ENCODE measurements at places on chromosomes 7 and 10.
A peak's percentile ranks its signal among the peaks of the same experiment; 100 is the strongest.

DNA sequence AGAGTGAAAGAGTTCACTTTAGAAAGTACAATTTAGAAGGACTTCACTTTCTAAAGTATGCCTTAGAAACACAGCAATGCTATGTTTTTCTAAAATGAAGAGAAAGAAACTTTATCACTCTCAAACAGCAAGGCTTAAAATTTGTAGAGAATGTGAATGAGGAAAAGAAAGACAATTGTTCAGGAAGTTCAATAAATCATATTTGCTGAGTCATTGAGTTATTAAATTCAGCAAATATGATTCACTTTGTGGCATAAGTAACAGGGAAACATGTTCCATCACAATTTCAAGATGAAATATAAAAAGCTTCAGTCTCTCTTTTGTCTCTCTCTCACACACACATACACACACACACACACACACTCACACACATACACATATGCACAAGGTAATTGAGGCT lies 187.9 kb downstream of the PCDH15 start:
- no peak for DNase-seq

- no peak for DNase-seq
Measured at GRCh38 chr10:49161411-49161997, 26.7 kb downstream of the TMEM273 start.

GRCh38 chr7:45081670-45081974 lies 7.1 kb downstream of the NACAD start:
- no peak for DNase-seq

DNA sequence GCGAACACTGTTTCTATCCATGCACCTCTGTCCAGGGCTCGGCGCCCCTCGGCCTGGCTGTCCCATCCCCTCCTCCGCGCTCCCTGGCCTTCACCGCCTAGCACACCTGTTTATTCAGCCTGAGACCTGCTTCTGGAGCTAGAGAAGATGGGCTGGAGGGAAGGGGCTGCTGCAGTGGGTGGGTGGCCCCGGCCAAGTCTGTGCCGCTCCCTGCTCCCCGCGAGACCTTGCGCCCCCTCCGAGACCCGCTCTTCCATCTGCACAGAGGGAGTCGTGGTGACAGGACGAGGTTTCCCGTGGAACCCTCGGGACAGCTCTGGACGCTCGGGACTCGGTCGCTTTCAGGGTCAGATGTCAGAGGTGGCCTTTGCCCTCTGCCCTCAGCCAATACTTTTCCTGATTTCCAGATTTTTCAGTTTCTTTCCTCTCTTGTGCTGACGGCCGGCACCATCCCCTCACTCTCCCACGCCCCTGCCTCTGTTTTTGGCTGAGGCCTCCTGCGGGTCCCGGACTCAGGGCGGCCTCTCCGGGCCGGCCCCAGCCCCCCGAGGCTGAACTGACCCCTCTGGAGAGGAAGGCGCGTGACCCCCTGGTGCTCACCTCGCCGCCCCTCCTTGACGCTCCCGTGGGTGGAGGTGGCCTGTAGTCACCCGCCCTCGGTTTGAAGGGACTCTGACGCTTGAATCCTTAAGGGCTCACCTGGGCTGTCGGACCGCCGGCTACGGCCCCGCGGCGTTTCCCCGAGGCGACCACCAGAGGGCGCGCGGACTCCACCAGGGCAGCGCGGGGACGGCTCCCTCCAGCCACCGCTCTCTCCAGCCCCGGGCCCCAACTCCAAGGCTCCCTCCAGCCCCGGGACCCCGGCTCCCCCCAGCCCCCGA lies 15.6 kb downstream of the SHH start:
- peak; percentile 65 for DNase-seq

DNA sequence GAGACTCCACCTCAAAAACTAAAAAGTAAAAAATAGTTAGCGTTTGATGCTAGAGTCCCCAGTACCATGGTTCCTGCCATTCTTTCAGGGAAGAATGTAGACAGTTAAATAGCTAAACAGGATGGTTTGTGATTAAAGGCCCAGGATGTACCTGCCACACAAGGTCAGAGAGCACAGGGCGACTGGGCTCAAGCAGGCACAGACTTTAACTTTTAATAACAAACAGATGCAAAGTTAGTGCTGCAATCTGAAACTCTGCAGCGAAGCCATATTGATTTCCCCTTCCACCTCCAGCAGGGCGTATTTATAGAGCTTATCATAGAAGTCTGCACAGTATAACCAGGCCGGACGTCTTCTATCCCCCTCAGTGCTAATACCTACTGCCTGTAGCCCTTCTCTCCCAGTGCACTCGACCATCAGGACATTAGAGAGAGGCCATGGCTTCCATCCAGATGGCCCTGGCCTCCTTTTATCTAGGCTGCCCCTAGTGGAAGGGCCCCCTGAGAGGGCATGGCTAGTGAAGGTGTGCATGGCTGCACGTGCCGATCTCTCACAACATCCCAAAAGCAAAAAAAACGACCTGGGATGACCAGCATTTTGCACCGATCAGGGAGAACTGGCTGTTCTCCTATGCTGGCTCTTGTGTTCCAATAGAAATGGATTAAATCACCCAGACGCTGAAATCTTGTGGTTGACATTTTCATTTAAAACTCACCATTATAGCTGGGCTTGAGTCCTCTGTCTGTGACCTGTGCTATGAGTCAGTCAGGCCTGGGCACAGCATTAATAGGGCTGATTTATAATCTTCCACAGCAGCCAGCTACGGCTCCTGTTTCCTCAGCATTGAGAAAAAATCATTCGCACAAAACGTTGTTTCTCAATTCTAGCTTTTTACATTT lies 7.6 kb upstream of the BAG3 start:
- no peak for DNase-seq

GRCh38 chr7:106779877-106780276 lies 85.2 kb upstream of the PIK3CG start:
- DNase-seq: no peak

DNA sequence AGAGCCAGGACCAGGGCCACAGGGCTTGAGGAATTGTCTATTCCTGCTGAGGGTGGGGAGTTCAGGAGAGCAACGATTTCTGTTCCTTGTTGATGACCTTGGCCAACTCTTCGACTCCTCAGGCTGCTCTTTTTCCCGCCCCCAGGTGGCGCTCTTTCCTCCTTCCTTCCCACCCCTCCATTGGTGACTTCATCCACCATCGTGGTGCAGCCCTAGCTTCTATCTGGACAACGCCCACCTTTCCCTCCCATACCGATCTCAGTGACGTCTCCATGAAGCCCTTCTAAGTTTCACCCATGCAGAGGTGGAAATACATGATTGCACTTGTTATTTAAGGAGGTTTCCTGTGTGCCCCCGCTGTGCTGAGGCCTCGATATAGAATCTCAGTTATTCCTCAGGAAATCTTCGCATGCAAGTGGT lies 22.1 kb upstream of the CARD11 start:
- DNase-seq: no peak

DNA sequence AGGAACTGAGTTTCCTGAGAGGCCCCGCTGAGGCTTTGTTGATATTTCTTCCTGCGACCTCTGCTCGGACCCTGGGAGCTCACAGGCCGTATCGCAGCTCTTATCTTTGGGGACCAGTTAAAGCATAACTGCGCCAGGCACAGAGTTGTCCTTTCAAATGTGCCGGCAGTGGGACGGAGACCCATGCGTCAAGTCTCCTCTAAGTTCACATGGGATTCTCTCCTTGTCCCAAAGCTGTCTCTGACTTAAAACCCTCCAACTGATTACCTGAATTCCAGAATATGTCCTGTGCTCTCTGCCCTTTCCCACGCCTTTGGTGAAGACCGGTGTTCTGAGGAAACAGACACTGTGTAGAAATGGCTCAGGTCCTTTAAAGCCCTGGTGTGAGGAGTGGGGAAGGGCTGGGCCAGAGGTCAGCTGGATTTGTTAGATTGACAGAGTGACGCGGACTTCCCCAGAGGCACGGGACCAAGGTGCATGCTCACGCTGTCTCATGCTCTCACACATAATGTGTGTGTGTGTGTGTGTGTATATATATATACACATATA lies 169.8 kb downstream of the EGFR start:
- no peak for DNase-seq

DNA sequence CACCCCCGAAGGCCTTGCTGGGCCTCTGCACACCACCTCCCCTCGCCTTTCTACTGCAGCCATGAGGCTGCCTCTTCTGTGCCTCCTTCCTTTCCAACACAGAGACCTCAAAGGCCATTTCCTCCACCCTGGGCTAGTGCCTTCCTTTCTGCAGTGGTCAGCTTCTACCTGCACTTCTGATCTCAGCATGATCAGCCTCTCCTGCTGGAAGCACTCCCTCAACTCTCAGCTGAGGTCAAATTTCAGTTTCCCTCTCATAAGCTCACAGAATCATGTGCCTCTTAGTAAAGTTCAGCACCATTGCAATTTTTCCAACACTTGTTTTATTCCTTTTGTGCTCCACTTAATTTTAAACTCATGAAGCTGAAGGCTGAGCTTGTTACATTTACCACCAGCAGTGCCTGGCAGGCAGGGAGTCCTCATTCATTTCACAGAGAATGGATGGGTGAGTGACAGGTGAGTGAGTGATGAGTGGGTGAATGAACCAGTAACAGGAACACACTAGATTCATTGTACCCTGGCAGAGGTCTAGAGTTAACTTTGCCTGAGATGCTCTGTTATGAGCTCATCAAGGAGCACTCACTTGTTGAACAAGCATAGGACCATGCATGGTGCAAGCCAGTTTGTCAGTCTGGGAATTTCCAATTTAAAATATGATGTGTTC lies 124.0 kb upstream of the PRSS58 start:
- no peak for DNase-seq
